Stimulated activated CD4-positive, alpha-beta T cell treated with anti-CD3 and anti-CD28 coated beads, Interleukin-2, amount 100 ng/mL, for 24 hours (primary cell): ENCODE measurements at places on chromosomes 16 and 17.

GRCh38 chr17:78589031-78589675 lies 12.0 kb upstream of the DNAH17 start:
- DNase-seq, result no peak

DNA sequence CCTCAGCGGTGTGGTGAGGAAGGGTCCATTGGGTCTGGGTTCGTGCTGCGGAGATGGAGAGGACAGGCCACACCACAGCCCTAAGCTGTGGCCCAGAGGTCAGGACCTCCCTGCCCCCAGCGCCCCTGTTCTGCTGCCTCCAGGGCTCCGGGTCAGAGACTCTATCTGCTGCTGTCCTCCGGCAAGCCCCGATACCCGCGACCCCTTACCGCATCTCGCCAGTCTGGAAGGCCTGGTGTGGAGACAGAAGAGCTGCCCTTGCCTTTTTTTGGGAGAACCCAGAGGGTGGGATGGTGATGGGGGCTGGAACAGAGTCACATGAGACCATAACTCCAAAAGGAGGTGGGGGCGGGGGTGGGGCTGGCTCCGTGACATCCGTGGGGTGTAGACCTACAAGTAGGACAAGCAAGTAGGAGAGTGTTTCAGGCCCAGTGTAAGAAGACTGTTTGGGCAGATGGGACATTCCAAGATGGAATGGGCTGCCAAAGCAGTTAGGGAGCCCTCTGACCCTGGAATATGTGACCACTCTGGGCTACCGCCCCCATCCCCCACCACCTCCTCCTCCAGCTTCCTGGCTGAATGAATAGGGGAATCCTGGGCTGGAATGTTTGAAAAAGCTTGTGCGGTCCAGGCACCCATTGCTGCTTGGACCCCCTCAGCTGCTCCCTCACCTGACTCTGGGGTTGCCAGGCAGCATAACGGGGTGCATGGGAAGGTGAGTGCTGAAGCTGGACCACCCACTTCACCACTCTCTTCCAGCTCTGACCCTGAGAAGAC lies 1.4 kb downstream of the XYLT2 start:
- DNase-seq, result no peak

- DNase-seq, result no peak
Observed at GRCh38 chr16:86455640-86456039, 54.7 kb upstream of the FOXF1 start.

- peak; percentile 80 for DNase-seq
Observed at GRCh38 chr17:82414548-82415281, 3.4 kb upstream of the HEXD start.

- DNase-seq, result no peak
Observed at GRCh38 chr17:3954976-3955672, 9.1 kb downstream of the ATP2A3 start.

GRCh38 chr16:47016700-47017133 lies 43.2 kb upstream of the DNAJA2 start:
- DNase-seq, result no peak
